ENCODE measurements at places on chromosomes 1 and 21.
A peak's percentile ranks its signal among the peaks of the same experiment; 100 is the strongest.

- no peak for DNase-seq
Measured at GRCh38 chr1:57312869-57313268, 111.0 kb downstream of the DAB1 start.

- DNase-seq, result no peak
Measured at GRCh38 chr1:93728480-93729131, 47.0 kb upstream of the BCAR3 start.

- peak; percentile 78 for DNase-seq
Measured at GRCh38 chr1:46798810-46799209, at the start of gene CYP4B1. CYP4B1 (plus strand) TSS chr1:46799046; CDS start chr1:46799082, 36 bp downstream.

GRCh38 chr21:39094087-39094780 is 89.0 kb downstream of the PSMG1 start:
- no peak for DNase-seq

DNA sequence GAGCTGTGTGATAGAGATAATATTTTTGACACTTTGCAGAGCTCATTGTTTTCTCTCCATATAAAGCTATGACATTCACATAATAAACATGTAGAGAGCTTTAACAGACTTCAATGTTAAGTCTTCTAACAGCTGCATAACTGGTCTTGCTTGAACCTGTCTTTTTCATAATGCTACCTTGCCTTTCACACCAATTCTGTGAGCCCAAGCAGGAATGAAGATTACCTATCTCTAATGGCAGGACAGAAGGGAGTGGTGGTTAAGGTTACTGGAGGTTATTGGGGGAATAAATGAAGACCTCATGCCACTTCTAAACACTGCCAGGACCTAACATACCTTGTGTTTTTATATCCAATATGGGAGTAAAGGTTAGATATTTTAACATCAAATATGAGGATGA is 2.3 kb upstream of the CD55 start:
- no peak for DNase-seq

DNA sequence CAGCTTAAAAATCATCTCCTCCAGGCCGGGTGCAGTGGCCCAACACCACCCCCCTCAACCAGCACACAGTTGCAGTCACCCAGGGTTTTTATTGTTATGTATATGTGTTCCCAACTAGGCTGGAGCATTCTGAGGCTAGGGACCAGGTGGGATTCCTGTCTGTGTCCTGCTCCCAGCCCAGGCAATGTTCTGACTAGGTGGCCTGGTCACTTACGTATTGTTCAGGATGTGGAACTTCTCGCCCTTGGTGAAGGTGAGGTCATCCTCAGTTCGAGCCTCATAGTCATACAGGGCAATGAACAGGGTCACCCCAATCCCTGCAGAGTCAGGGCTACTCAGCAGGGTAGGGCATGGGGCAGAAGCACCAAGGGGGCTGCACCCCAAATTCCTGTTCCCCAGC is 12.2 kb downstream of the FGR start:
- no peak for DNase-seq

- DNase-seq, result no peak
Measured at GRCh38 chr1:61585714-61586113, 139.2 kb downstream of the TM2D1 start.

DNA sequence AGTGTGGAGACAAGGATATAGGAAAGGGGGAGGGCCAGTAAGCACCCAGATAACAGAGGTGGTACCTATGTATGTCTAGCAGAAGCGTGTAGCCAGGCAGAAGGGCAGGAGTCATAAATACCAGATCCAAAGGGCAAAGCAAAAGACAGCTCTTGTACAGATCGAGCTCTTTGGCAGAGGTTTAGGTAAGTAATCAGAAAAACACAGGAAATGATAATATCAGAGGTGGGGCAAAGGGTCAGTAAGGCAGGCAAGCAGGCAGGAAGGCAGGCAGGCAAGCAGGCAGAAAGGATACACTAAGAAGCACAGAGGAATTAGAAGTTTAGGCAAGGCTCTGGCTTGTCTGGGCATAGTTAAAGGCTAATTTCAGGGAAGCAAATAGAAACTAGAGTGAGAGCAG is 22.7 kb upstream of the SLFNL1 start:
- no peak for DNase-seq

DNA sequence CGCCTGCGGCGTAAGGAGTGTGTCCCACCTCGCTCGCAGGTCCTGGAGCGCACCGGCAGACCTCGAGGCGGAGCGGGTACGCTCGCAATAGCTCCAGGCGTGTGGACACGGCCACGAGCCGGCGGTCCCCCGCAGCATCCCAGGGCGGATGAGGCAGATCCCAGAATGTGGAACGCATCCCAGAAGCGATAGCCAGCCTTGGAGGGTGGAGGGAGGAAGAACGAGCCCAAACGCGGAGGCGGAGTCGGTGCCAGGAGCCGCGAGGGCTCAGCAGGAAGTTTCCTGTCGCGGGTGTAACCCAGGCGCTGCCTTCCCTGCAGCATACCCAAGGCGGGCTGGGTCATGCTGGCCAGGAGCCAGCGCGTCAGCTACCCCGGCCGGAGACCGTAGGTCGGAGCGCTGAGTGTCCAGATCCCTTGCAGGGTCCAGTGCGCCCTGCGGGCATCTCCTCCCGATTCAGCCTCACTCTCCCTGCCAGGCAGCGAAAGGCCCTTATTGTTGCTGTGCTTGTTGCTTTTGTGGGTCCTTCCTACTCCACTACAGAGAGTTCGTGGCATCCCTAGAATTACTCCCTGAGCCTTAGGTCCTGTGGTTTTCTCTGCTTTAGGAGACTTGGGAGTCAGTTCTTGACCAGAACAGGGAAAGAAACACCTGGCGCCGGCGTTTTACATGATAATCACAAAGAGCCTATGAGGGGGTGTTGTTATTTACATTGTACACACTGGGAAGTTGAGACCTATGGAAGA is 27.7 kb downstream of the STYXL2 start:
- DNase-seq, result peak; percentile 64

DNA sequence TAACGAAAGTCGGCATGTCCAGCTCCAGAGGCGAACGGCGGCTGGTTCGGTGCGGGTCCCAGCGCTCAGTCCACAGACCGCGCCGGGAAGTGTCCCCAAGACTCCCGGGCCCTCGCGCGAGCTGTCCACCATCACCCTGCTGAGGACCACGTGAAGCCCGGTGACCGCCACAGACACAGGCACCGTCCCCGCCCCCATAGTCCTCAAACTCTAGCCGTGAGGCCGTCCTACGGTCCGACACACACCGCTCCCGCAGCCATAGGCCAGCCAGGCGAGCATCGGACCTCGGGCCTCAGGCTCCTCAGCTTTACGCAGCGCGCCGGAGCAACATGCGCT is 535 bp downstream of the SETD4 start:
- peak; percentile 74 for DNase-seq

DNA sequence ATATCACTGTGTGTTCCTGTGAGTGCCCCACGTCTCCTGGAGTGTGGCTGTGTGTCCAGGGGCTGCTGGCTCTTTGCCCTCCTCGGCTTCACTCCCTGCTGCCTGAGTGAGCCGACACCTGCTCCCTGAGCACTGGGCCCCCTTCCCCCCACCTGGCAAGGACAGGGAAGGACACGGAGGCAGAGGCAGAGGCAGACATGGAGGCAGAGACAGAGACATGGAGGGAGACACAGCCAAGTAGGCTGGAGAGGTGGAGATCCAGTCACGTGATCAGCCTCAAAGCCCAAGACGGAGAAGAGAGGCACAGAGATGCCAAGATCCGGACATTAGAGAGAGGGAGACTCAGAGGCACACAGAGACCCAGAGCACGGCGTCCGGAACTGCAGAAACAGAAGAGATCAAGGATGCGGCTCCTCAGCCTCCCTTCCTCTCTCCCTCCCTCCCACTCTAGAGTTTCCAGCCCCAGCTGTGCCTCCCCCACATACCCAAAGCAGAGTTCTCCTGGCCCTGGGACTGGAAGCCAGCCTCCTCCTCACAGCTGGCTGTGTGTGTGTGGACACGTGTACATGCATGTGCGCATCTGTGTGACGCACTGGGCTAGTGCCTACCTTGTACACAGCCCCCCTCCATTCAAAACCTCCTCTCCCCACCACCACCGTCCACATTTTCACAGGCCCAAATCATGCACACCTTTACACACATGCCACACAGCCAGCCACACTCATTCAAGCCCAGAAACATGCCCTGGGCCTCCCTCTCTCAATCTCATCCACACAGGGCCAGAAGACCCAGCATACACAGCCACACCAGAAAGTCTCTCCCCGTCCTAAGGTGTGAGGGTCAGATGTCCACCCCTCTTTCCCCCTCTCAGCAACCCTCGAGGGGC is 39.1 kb upstream of the WASF2 start:
- peak; percentile 89 for DNase-seq

- no peak for DNase-seq
Measured at GRCh38 chr1:199101139-199101538, 462.3 kb downstream of the PTPRC start.

- DNase-seq, result no peak
Measured at GRCh38 chr1:44929531-44929930, 56.9 kb downstream of the EIF2B3 start.

Data from sciatic nerve (tissue), 2 donors.